ENCODE measurements at places on chromosomes 11 and 22.

GRCh38 chr11:42521994-42522393 is 789.8 kb upstream of the API5 start:
- DNase-seq: no peak

- no peak for DNase-seq
Observed at GRCh38 chr22:17194213-17194612, 25.0 kb downstream of the ADA2 start.

DNA sequence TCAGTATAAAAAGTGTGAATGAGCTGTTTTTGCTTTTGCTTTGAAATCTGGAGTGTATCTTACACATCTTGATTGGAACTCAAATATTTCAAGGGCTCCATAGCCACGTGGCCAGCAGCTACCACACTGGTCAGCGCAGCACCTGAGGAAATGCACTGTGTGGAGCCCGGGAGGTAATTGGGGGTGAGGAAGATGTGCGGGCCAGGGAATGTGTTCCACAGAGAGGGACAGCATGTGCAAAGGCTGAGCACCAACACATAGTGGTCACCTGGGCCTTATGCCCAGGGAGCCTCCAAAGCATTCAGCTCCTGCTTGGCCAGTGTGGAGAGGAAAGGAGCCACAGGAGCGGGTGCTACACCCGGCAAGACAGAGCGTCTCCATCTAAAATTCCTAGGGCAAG is 20.8 kb downstream of the RELT start:
- no peak for DNase-seq

DNA sequence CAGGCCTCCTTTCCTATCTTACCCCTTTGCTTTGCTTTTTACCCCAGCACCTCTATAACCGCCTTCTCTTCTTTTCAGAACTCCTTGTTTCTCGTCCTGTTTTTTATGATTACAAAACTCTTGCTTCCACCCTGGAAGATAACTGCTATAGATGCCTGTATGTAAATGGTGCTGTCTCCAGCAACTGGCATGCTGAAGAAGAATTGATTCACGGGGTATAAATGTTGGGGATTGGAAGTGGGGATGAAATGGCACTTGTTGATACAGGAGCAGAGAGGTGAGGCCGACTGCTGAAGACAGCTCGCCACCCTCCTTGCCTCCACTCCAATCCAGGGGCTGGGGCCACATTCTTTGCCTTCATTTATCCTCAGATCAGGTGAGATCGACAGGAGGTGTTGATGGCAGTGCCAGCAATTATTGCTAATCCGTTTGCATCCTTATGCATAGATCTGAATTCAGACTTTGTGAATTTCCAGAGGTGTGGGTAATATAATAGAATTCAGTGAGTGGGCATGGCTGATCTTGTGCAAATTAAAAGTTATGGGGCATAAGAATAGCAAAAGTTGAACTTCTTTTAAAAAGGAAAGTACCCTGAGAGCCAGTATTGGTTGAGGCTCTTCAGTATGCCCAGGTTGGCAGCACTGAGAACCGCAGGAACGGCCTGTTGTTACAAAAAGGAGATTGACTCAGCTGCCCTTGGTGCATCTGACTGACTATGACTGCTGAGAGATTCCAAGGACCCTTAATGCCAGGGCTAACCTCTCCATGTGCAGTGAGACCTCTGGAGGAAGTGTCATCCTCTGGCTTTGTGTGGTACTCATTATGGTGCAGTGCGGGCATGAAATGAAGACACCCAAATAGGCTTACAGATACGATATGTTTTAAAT is 5.3 kb downstream of the NEAT1 start:
- DNase-seq: peak; percentile 57

GRCh38 chr22:50270666-50271394 is 650 bp upstream of the MAPK11 start:
- DNase-seq: peak; percentile 65

GRCh38 chr11:120977266-120978137 is 46.4 kb upstream of the TBCEL start:
- DNase-seq: no peak

- DNase-seq: no peak
Observed at GRCh38 chr22:33908171-33909074, 11.9 kb downstream of the LARGE1 start.

GRCh38 chr22:31179345-31179744 is 19.4 kb downstream of the RNF185 start:
- no peak for DNase-seq

- peak; percentile 19 for DNase-seq
Observed at GRCh38 chr22:43891360-43892182, at the start of gene PNPLA5. PNPLA5 (minus strand) TSS chr22:43892013; CDS start chr22:43891880, 133 bp downstream.

DNA sequence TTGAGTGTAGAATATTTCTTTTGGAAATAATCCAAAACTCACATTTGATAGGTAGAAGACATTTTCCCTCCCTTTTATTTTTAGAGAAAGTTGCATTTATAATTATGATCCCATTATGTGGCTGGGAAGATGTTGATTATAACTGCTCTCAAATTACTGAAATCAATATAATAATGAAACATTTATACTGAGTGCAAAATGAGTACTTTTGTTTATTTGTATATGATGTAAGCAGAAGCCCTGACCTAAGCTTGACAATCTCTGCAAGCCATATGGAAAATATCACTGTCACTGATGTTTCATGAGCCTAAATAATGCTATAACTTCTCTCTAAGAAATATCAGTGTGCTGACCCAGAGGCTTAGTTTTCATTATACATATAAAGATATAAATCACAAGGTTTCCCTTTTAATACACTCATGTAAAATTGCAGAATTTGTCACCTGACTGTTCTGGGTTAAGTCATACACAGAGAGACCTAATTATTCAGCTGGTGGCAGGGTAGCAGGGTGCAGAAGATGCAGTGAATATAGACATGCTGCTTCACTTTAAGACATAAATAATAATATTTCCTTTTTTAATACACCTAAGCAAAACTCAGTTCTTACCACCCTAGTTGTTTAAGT is 99.2 kb downstream of the BBOX1 start:
- no peak for DNase-seq

- peak; percentile 38 for DNase-seq
Observed at GRCh38 chr11:62850911-62851806, 11.8 kb upstream of the WDR74 start.

- no peak for DNase-seq
Observed at GRCh38 chr11:86058360-86058759, 10.5 kb downstream of the PICALM start.

GRCh38 chr22:26374391-26375026 is 54.6 kb upstream of the ASPHD2 start:
- no peak for DNase-seq

DNA sequence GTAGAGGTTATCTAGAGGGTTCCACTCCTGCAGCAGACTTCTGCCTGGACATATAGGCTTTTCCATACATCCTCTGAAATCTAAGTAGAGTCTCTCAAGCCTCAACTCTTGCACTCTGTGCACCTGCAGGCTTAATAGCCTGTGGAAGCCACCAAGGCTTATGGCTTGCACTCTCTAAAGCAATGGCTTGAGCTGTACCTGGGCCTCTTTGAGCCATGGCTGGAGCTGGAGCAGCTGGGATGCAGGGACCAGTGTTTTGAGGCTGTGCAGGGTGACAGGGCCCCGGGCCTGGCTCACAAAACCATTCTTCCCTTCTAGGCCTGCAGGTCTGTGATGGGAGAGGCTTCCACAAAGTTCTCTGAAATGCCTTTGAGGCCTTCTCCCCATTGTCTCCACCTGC is 2.9 kb upstream of the NXPE4 start:
- DNase-seq: no peak

- no peak for DNase-seq
Observed at GRCh38 chr22:45254388-45254787, 13.7 kb upstream of the KIAA0930 start.

- DNase-seq: no peak
Observed at GRCh38 chr11:6456361-6457073, 15.7 kb upstream of the HPX start.

DNA sequence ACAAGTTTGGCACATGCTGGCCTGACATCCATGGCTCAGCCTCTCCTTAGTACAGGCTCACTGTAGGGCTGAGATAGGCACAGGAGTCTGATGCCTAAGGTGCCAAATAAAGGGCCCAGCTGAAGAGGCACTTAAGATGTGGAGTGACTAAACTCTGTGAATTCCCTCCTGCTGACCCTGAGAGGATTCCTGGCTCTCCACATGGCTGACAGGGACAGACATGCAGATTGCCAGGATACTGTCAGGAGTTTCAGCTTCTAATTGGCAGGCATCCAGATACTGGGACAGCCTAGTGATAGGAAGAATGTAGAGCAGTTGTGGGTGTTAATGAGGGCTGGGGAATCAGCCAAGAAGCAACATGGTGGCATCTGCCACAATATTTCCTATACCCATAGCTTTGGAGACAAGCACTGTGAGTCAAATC is 558.7 kb downstream of the INSC start:
- no peak for DNase-seq

- DNase-seq: no peak
Observed at GRCh38 chr11:113213549-113213948, 100.8 kb upstream of the TTC12 start.

GRCh38 chr22:23054531-23055257 is 15.6 kb upstream of the GNAZ start:
- no peak for DNase-seq

GRCh38 chr11:94201004-94201465 is 72.4 kb downstream of the PANX1 start:
- DNase-seq: no peak

DNA sequence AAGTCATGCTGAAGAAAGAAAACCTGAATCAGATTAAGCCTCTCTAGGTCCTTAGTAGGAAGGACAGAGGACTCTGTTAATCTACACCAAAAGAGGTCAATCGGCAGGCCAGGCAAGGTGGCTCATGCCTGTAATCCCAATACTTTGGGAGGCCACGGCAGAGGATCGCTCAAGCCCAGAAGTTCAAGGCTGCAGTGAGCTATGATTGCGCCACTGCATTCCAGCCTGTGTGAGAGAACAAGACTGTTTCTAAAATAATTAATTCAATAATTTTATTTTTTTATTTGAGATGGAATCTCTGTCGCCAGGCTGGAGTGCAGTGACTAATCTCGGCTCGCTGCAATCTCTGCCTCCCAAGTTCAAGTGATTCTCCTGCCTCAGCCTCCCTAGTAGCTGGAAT is 4.5 kb downstream of the XRCC6 start:
- DNase-seq: no peak

DNA sequence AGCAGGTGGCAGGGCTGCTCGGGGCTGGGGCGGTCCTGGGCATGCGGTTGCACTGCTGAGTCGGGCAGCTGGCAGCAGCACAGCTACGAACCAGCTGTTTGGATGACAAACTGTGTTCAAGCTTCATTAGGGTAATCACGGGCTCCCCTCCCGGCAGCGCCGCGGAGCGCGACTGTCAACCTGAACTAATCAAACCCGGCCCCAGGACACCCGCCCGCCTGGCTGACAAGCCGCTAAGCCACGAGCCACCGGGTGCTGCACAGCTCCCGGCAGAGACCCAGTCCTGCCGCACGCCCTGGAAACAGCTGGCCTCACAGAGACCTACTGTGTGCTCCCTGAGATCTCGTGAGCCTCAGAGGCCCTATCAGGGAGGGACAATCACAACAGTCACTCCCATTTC is 60.6 kb upstream of the TCF20 start:
- no peak for DNase-seq

DNA sequence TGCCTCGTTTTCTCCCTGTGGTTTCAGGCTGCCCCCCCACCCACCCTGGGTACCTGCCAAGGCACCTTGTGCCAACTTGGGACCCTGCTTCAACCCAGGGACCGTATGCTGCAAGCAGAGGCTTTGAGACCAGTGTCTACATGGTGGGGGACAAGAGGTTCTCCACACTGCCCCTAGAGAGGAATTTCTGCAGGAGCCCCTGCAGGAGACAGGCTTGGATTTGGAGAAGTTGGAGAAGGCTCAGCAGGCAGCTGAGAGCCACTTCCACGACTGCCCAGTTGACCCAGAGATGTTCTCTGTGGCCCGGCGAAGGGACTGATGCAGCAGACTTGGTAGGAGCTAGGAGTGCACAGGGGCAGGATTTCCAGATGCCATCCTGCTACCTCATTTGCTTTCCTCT is 20.1 kb upstream of the NNMT start:
- no peak for DNase-seq

- no peak for DNase-seq
Observed at GRCh38 chr11:45411228-45411946, 125.2 kb upstream of the SYT13 start.

DNA sequence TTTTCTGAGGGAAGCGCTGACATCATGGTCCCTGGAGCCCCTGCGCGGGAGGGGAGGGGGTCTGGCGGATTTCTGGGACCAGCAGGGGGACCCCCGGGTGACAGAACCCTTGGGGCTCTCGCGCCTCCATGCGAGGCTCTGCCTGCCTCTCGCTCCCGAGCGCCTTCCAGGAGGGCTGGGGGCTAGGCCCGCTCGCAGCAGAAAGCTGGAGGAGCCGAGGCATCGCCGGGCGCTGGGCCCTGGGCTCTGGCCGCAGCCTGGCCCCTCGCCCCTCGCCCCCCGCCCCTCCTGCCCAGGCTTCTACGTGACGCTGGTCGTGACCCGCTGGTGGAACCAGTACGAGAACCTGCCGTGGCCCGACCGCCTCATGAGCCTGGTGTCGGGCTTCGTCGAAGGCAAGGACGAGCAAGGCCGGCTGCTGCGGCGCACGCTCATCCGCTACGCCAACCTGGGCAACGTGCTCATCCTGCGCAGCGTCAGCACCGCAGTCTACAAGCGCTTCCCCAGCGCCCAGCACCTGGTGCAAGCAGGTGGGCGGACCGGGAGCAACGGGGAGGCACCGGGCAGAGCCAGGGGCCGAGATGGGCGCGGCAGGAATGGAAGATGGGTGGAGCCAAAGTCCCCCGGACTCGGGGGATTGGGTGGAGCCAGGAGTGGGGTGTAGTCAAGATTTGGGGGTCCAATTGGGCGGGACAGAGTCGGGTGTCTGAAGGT is 5.4 kb downstream of the BEST1 start:
- DNase-seq: no peak

DNA sequence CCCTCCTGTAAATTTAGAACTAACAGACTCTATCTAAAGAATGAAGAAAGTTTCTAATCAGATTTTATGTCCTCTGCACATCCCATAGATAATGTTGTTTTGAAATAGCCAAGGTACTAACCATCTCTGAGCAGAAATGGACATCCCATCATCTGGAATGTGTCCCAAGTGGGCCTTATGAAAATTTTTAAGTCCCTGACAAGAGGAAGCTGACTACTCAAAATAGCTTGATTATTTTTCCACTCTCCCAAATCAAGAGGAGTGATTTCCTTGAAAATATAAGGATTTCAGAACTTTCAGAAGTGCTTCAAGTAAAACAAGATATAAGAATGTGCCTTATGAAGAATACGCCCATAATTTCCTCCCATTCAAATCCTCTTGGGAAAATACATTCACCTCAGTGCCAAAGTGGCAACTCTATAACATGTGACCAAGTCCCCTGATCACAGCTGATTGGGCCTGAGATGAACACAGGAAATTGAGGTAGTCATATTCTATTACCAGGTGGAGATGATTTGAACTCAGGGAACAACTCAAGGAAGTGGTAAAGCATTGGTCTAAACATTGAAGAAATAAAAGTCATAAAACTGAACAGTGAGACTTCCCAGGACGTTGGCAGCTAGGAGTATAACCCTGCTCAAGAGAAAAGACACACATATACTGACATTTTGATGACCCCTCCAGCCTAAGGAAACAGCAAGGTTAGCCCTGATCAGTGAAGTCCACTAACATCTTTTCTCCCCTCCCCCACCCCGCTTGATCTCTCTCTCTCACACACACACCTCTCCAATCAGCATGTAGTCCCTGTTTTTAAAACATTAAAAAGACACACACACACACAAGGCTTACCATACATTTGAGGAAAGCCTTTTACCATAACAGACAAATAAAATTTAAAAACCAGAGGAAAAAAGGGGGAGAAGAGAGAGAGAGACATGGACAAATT is 70.8 kb upstream of the TEAD1 start:
- no peak for DNase-seq

Data from stimulated activated CD4-positive, alpha-beta T cell treated with anti-CD3 and anti-CD28 coated beads, Interleukin-4, amount 100 ng/mL, for 24 hours (primary cell).